ENCODE measurements at places on chromosomes 6 and 20.

GRCh38 chr6:30515944-30516753 lies 26.8 kb downstream of the HLA-E start:
- DNase-seq: peak; percentile 39

- no peak for DNase-seq
Observed at GRCh38 chr20:41183831-41184230, 46.5 kb downstream of the PLCG1 start.

GRCh38 chr6:62285612-62286469 lies at the start of gene KHDRBS2:
TSS of gene KHDRBS2 (minus strand) at chr6:62286225.
- no peak for DNase-seq

GRCh38 chr6:73898599-73898998 lies 202.6 kb downstream of the CD109 start:
- DNase-seq: peak; percentile 3

DNA sequence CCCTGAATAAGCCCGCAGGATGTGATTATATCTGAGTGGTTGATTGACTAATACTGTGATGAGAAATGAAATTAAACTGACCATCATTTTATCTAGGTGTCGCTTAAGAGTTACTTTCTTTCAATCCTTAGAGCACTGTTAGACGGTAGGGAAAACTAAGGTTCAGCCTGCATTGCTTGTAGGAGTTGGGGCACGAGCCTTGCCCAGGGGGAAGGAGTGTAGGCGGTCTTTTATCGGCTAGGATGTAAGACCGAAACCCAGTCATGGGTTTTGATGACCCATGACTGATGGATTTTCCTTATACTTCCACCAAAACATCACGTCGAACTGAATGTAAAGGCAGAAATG lies 392 bp upstream of the TASP1 start:
- no peak for DNase-seq

GRCh38 chr6:104349191-104349590 lies 510.5 kb downstream of the HACE1 start:
- DNase-seq: no peak

GRCh38 chr6:136036601-136037000 lies 185.1 kb downstream of the PDE7B start:
- DNase-seq: no peak

GRCh38 chr20:19274412-19275015 lies 62.1 kb downstream of the SLC24A3 start:
- DNase-seq: no peak

- DNase-seq: no peak
Observed at GRCh38 chr20:9916761-9917160, 77.9 kb upstream of the PAK5 start.

All from hematopoietic multipotent progenitor cell treated with erythropoietin and hydrocortisone succinate and interleukin-3 and kit ligand, for 17 days (in vitro differentiated cells).